ENCODE measurements at places on chromosomes 5 and 9.

DNA sequence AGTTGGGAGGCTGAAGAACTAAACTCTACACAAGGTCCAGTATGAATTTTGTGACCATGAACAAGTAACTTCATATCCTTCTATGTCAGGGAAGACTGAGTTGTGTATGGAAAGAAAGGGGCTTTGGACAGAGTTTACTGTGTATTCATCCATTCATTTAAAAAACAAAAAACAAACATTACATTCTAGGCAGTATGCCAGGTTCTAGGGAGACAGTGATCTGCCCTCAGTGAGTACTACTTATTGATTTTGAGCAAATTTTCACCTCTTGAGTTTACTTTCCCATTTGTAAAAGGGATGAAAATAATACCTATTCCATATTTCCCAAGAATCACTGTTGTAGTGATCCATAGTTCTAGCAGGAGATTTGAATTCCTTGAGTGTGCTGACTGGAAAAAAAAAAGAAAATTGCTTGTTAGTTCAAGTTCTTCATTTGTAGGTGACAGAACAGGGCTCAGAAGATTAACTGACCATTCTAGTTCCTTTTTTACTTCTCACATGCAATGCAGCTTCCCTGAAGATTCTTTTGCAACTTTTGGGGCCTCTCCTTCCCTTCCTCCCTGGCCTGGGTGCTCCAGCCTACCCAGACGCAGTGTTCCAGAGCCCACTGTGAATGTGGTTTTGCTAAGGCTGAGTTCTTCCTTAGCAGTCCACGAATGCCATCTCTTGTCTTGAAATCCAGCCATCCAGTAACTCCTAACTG lies 2.6 kb upstream of the GAPVD1 start:
- DNase-seq = no peak

GRCh38 chr9:16282718-16283117 lies 587.8 kb downstream of the BNC2 start:
- no peak for DNase-seq

DNA sequence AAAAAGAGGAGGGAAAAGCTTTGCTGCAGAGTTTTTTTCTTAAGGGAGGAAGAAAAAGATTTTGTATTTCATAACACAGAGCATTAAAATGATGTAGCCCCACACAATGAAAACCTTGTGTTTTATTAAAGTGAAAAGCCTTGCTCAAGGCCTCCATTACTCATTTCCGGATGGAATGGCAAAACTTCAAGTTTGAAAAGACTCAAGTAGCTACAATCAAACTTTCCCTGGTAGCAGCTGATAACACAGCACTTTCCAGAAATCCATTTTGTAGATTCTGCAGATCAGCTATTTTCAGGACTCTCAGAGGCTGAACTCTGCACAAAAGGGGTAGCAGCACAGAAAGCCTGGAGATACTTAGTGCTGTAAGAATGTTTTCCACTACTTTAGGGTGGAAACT lies 374.8 kb downstream of the NFIB start:
- DNase-seq = no peak

GRCh38 chr5:64532657-64533056 lies 26.8 kb downstream of the RGS7BP start:
- DNase-seq = no peak

GRCh38 chr5:14394365-14394764 lies 187.2 kb upstream of the OTULINL start:
- DNase-seq = no peak
